Osteocyte (in vitro differentiated cells): ENCODE measurements at places on chromosomes 13 and 19. TPM values are rescaled to one million over a fixed set of nuclear protein-coding genes. Genes with fewer than 3 reads are reported as not detected.

The LRCH1 gene
- 13.9 and 14.6 TPM in 2 replicates for total RNA-seq

The GAPDHS gene
- total RNA-seq = not detected in 2 replicates

The TNFSF11 gene
- 0.26 TPM in 1 of 2 replicates, not detected in the other for total RNA-seq

The PTPRH gene
- 0.31 TPM in 1 of 2 replicates, not detected in the other for total RNA-seq

The SLC25A41 gene
- 0.27 TPM in 1 of 2 replicates, not detected in the other for total RNA-seq

The N4BP2L1 gene
- 9.8 and 10.2 TPM in 2 replicates for total RNA-seq

The ZNF66 gene
- 3.9 and 5.7 TPM in 2 replicates for total RNA-seq

The TMEM238 gene
- 0.70 and 1.1 TPM in 2 replicates for total RNA-seq

The DAND5 gene
- total RNA-seq = not detected in 2 replicates

The TMEM86B gene
- 2.9 and 3.2 TPM in 2 replicates for total RNA-seq

The HOMER3 gene
- 68.8 and 68.9 TPM in 2 replicates for total RNA-seq

The ADGRE2 gene
- total RNA-seq = not detected in 2 replicates

DNA sequence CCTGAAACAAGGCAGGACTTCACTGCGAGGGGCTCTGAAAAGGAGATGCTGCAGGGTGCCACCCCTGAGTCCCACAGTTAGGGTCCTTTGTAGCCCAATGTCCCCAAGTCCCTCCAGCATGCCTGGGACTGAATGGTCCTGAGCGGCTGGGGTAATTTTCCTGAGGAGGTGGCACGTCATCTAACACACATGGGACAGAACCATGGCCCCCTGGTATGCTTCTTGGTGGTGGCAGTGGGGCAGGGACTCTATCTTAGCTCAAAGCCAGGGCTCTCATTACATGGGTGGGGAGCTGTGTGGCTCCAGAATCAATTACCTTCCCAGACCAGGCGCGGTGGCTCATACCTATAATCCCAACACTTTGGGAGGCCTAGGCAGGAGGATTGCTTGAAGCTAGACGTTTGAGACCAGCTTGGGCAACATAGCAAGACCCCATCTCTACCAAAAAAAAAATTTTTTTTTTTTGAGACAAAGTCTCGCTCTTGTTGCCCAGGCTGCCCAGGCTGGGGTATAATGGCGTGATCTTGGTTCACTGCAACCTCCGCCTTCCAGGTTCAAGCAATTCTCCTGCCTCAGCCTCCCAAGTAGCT is 7.9 kb upstream of the SLC7A9 start:
- H3K27ac ChIP-seq = no peak overlapping the region
- H3K4me3 ChIP-seq = no peak overlapping the region
- H3K36me3 ChIP-seq = peaks cover 11% of the 10 kb centered on the region
- peak; percentile 44 for DNase-seq
- H3K27me3 ChIP-seq = no peaks in the 10 kb centered on the region
- H3K4me1 ChIP-seq = no peaks in the 10 kb centered on the region

GRCh38 chr19:4908781-4909155 is 533 bp upstream of the UHRF1 start:
- no peaks in the 10 kb centered on the region for H3K27me3 ChIP-seq
- peaks cover 29% of the 10 kb centered on the region for H3K4me1 ChIP-seq
- H3K27ac ChIP-seq = no peak overlapping the region
- H3K4me3 ChIP-seq = peak overlapping the region; percentile 38
- H3K36me3 ChIP-seq = no peaks in the 10 kb centered on the region

DNA sequence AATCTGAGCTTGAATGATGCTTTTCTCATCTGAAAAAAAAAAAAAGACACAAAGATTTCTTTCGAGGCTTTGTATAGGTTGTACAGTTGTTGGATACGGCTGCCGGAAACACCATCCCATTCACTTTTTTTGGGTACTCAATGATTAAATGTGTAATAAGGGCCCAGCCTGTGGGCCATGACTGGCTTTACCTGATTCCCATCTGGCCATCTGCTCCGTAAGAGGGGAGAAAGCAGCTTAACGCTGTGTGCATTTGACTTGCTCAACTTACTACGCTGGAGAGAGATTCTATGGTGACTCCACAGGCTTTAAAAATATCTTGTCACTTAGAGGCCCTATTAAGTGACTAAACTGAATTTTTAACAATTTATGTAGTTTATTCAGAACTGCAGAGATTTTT is 731 bp downstream of the ZNF558 start:
- peak overlapping the region; percentile 83 for H3K27ac ChIP-seq
- H3K27me3 ChIP-seq = peaks cover 2% of the 10 kb centered on the region
- peak overlapping the region; percentile 85 for H3K4me3 ChIP-seq
- no peak for DNase-seq
- peaks cover 16% of the 10 kb centered on the region for H3K36me3 ChIP-seq

- H3K27me3 ChIP-seq = peaks cover 2% of the 10 kb centered on the region
- DNase-seq = peak; percentile 93
- H3K4me1 ChIP-seq = peaks cover 19% of the 10 kb centered on the region
These were observed 3.9 kb upstream of the TTC9B start for GRCh38 chr19:40221858-40222619.

DNA sequence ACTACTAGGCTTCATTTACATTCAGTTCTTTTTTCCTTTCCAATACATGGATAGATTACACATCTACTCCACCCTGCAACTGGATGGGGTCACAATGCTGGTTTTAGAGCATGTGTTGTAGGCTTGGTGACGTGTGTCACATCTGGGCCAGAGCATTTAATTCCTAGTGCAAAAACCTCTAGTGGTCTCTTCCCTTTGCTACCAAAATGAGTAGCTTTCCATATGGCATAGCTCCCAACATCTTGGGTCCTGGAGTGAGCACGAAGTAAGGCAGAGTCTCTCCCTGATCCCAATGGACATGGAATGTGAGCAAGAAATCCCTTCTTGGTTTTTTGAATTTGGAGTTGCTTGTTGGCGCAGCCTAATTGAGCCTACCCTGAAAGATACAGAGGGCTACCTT is 51.7 kb downstream of the TNFSF11 start:
- peaks cover 52% of the 10 kb centered on the region for H3K27me3 ChIP-seq
- H3K27ac ChIP-seq = no peak overlapping the region
- no peak for DNase-seq
- no peak overlapping the region for H3K4me3 ChIP-seq
- no peaks in the 10 kb centered on the region for H3K36me3 ChIP-seq

GRCh38 chr13:102983496-102983895 is 82.7 kb downstream of the SLC10A2 start:
- peaks cover 3% of the 10 kb centered on the region for H3K36me3 ChIP-seq
- no peak overlapping the region for H3K4me3 ChIP-seq
- DNase-seq = no peak
- H3K4me1 ChIP-seq = peaks cover 39% of the 10 kb centered on the region

- no peak for DNase-seq
- H3K4me3 ChIP-seq = no peak overlapping the region
- no peaks in the 10 kb centered on the region for H3K4me1 ChIP-seq
- no peaks in the 10 kb centered on the region for H3K36me3 ChIP-seq
- no peak overlapping the region for H3K27ac ChIP-seq
These were observed 60.7 kb upstream of the MCF2L start for GRCh38 chr13:112908342-112908741.

DNA sequence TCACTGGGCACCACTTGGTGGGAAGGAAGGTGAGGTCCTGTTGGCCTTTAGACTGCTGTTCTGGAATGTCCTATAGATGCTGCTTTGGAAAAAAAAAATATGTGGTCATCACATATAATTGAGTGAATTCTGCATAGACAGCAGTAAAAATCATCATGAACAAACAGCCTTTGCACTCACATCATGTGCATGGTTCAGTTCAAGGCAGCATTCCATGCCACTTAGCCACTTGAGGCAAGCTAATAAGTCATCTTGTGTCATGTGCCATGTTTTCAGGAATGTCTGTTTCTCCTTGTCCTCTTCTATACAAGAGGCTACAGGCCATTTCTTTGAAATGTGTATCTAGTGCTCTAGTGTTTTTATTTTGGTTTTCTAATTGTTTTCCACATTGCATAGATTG is 43.9 kb upstream of the TSC22D1 start:
- no peaks in the 10 kb centered on the region for H3K27me3 ChIP-seq
- no peak overlapping the region for H3K27ac ChIP-seq
- no peak overlapping the region for H3K4me3 ChIP-seq
- no peaks in the 10 kb centered on the region for H3K36me3 ChIP-seq

- no peak for DNase-seq
- H3K4me3 ChIP-seq = no peak overlapping the region
- H3K27me3 ChIP-seq = peaks cover 3% of the 10 kb centered on the region
- no peaks in the 10 kb centered on the region for H3K36me3 ChIP-seq
These were observed 8.1 kb upstream of the SERPINE3 start for GRCh38 chr13:51331354-51331861.

DNA sequence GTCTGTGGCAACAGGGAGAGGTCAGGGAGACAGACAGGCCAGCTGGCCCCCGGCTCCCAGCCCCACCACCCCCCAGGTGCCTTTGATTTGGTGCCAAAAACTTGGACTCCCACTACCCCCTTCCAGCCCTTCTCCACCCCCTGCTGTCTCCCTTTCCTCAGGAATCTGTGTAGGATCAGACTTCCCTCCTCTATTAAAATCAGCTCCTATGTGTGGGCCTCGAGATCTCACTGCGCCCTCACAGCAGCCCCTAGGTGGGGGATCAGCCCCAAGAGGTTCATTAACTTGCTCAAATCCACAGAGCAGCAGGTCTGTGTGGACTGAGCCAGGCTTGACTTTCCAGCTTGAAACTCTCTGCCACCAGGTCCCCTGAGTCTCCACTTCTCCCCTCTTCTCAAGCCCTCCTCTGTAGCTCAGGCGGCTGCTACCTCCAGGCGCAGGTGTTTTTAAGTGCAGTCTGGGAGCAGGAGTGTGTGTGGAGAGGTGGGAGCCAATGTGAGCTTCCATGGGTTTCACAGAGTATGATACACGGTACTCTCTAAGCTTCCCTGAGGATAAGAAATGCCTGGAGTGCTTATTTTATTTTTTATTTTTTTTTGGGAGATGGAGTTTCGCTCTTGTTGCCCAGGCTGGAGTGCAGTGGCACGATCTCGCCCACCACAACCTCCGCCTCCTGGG is 1.7 kb downstream of the GAPDHS start:
- no peak for DNase-seq
- no peak overlapping the region for H3K4me3 ChIP-seq
- peaks cover 6% of the 10 kb centered on the region for H3K27me3 ChIP-seq

- no peak for DNase-seq
- no peak overlapping the region for H3K27ac ChIP-seq
- peaks cover 22% of the 10 kb centered on the region for H3K36me3 ChIP-seq
- H3K4me3 ChIP-seq = no peak overlapping the region
These were observed 9.5 kb upstream of the NDUFS7 start for GRCh38 chr19:1374250-1374577.

- peaks cover 47% of the 10 kb centered on the region for H3K27me3 ChIP-seq
- DNase-seq = no peak
- no peaks in the 10 kb centered on the region for H3K4me1 ChIP-seq
- no peak overlapping the region for H3K4me3 ChIP-seq
- H3K36me3 ChIP-seq = no peaks in the 10 kb centered on the region
These were observed 16.1 kb upstream of the TPP2 start for GRCh38 chr13:102580552-102581169.

DNA sequence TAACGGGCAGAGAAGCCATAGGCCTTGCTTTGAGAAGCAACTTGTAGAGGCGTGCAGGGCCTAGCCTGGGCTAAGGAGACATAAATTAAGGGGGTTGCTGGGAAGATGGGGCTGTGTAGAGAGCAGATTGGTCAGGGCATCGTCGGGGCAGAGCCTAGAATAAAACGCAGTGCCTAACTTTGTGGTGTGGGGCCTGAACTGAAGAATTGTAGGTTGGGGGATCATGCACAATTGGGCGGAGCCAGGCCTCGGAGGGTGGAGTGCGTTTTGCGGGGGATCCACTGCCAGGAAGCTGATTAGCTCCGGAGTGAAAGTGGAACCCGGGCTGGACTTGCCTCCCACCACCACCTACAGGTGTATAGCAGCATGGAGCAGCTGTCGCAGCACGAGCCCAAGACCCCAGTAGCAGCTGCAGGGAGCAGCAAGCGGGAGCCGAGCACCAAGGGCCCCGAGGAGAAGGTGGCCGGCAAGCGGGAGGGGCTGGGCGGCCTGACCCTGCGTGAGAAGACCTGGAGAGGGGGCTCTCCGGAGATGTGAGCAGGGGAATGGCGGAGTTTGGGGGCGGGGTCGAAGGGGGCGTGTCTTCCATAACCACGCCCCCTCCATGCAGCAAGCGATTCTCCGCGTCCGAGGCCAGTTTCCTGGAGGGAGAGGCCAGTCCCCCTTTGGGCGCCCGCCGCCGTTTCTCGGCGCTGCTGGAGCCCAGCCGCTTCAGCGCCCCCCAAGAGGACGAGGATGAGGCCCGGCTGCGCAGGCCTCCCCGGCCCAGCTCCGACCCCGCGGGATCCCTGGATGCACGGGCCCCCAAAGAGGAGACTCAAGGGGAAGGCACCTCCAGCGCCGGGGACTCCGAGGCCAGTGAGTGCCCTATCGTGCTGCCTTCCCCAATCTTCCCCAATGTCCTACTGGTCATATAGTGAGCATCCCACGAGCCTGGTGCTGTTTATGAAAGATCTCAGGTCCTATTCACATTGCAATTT is 13.8 kb downstream of the DNASE2 start:
- H3K36me3 ChIP-seq = peaks cover 5% of the 10 kb centered on the region
- H3K27ac ChIP-seq = no peak overlapping the region
- H3K4me1 ChIP-seq = peaks cover 5% of the 10 kb centered on the region
- DNase-seq = peak; percentile 87

GRCh38 chr13:45850027-45850613 is 1.4 kb downstream of the SIAH3 start:
- H3K4me3 ChIP-seq = peak overlapping the region; percentile 53
- H3K4me1 ChIP-seq = peaks cover 14% of the 10 kb centered on the region
- DNase-seq = no peak

DNA sequence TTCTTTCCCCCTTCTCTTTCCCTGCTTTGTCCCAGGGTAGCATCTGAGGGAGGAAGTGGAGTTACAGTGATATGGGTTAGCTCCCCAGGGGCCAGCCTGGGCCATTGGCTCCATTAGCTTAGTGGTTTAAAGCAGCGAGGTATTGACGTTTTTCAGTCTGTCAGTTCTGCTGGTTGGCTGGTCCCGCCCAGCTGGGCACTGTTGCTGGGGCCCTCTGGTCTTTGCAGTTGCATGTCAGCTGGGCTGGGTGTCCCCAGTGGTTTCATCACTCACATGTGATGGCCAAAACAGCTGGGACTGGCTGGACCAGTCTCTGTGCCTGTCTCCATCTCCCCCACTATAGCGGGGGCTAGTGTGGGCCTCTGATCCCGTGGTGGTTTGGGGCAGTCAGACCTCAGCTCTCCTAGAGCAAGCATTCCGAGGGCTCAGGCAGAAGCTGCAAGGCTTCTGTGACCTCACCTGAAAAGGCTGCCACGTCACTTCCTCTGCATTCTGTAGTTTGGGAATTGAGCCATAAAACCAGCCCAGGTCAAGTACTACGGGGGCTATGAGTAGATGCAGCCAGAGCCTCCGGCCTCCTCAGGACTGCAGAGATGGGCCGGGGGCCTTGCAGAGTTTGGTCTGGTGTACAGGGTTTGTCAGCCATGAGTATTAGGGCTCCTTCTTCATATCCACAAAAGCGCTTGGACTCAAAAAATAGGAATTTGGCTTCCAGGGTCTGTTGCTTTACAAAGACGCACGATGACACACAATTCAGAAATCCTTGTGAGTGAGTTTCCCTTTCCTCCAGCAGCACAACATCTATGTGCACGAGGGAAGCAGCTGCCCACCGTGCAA is 30.0 kb downstream of the TSSK6 start:
- H3K36me3 ChIP-seq = peaks cover 4% of the 10 kb centered on the region
- peaks cover 42% of the 10 kb centered on the region for H3K4me1 ChIP-seq

DNA sequence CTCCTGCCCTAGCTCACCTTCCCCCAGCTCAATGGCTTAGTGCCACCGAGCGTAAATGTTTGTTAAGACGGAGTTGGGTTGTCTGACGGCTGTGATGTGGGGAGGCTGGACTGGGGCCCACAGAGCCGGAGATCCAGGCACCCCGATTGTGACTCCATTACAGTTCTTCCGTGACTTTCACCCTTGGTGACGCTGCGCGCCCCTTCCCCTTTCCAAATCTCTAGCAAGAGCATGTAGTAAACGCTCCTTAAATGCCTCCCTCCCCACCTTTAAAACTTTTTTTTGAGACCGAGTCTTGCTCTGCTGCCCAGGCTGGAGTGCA is 829 bp downstream of the REEP6 start:
- no peak overlapping the region for H3K27ac ChIP-seq
- DNase-seq = no peak
- H3K4me1 ChIP-seq = peaks cover 10% of the 10 kb centered on the region
- peak overlapping the region; percentile 65 for H3K4me3 ChIP-seq
- peaks cover 9% of the 10 kb centered on the region for H3K27me3 ChIP-seq
